ENCODE measurements at places on chromosomes 1 and 21.

DNA sequence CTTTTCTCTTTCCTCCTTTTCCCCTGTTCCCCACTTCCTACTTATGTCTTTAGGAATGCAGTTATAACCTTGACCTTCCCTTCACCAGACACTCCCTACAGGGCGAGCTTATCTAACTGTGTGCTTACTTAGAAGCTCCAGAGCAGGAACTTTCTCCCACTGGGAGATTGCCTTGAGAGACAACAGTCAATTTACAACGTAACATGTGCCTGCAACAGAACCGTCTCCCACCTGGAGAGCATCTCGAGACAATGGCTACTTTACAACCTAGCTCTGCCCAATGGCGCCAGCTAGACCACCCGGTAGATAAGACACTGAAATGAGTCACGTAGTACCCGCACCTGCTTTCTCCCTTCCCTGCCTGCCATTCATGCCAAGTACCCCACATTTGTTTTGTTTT lies 16.7 kb downstream of the HMGN1 start:
- no peak for DNase-seq

- DNase-seq = no peak
These were observed 32.1 kb upstream of the ADORA3 start for GRCh38 chr1:111535256-111536191.

DNA sequence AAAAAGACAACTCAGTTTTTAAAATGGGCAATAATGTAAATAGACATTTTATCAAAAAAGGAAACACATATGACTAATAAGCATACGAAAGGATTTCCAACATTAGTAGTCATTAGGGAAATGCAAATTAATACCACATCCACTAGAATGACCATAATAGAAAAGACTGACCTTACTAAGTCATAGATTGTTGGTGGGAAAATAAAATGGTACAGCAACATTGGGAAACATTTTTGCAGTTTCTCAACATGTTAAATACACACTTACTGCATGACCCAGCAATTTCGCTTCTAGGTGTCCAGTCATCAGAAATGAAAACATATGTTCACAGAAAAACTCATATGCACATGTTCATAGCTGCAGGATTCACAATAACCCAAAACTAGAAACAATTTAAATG lies 29.9 kb upstream of the SLC44A3 start:
- no peak for DNase-seq

GRCh38 chr1:51293898-51294515 lies 36.4 kb downstream of the TTC39A start:
- no peak for DNase-seq

DNA sequence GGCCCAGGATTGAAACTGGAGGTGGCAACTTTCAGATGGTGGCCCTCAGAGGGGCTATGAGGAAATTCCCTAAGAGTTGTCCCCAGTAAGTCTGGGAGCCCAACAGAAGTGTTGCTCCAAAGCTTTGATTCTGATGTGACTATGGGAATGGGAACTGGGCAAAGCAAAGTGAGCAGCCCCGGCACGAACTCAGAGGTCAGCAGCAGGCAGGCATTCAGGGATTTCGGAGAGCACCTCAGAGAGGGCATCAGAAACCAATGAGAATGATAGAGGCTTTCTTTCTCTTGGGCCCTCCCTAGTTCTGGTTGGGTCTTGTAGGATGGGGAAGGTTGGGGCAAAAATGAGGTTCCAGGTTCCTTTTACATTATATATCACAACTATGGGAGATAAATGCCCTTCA lies 121.2 kb upstream of the HMGB4 start:
- no peak for DNase-seq
